ENCODE measurements at places on chromosomes 5 and 9.

DNA sequence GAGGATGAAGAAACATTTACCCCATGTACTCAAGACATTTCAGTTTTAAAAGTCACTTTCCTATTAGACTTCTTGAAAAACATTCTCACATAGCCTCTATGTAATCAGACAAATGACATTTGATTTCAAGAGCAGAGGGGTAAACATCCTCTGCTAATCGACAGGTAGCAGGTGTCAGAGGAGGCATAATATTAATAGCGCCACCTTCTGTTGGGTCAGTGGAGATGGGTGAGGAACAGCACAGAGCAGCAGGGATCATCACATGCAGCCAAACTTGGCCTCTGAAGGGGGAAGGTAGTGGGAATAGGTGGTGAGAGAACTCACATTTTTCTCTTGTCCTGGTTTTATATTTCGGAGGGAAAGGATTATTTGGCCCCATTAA lies 3.3 kb upstream of the LSM11 start:
- DNase-seq, result no peak

GRCh38 chr5:80764786-80765185 lies 110.0 kb upstream of the DHFR start:
- DNase-seq, result no peak

- DNase-seq, result no peak
Measured at GRCh38 chr5:58106754-58107410, 353.0 kb downstream of the PLK2 start.

DNA sequence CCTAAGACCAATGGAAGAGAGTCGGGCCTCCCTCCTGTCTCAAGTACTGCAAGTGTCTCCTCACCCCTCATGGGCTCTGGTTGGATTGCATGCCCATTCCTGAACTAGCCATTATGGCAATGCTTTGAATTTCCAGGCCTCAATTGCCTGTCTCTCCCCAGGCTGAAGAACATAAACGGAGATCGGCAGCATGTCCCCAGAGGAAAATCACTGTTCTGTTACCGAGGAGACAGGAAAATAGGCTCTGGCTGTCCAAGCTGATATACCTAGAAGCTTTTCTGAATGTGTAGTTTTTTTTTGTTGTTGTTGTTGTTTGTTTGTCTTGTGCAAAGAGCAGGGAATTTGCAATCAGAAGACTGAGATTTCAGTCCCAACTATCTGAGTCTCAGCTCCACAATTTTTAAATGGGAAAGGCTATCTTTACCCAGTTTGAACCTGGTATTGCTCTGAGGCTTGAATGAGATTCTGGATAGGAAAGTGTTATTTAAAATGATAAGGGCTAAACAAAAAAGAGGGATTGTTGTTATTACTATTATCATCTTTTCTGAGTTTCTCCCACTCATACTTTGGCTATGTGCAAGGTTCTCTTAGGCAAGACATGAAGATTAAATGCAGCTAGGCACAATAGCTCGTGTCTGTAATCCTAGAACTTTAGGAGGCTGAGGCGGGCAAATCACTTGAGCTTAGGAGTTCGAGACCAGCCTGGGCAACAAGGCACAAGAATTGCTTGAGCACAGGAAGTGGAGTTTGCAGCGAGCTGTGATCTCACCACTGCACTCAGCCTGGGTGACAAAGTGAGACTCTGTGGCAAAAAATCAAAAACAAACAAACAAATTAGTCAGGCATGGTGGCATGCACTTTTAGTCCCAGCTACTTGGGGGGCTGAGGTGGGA lies 77.2 kb upstream of the KLF9 start:
- no peak for DNase-seq

GRCh38 chr9:82196622-82197441 lies 208.3 kb downstream of the SPATA31D1 start:
- DNase-seq, result no peak

DNA sequence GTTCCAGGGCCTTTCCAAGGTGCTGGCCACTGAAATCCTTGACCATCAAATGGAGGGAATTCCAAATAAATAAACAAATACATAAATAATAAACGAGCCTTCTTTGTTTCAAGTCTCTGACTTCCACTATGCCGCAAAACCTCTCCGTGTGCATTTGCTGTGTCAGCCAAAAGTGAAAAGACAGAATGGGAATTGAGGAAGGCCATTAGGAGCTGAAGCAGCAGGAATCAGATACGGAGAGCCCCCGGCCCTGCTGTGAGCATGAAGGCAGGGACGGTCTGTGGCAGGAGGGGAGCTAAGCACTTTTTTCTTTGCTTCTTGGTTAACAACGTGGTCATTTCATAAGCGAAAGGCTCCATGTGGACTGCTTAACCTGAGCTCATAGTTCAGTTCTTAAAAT lies 26.1 kb downstream of the PLPPR1 start:
- DNase-seq, result no peak

Measured in stimulated activated CD4-positive, alpha-beta T cell treated with anti-CD3 and anti-CD28 coated beads, Interleukin-2, amount 100 ng/mL, for 24 hours (primary cell).